Stimulated activated naive CD4-positive, alpha-beta T cell treated with Interleukin-2 at 50 U/mL for 16 hours (primary cell): ENCODE measurements at places on chromosomes 7 and 10.

GRCh38 chr10:63355682-63356081 lies 110.1 kb downstream of the JMJD1C start:
- DNase-seq: no peak

- DNase-seq: no peak
Observed at GRCh38 chr10:92965314-92965713, 95.3 kb upstream of the CYP26C1 start.

DNA sequence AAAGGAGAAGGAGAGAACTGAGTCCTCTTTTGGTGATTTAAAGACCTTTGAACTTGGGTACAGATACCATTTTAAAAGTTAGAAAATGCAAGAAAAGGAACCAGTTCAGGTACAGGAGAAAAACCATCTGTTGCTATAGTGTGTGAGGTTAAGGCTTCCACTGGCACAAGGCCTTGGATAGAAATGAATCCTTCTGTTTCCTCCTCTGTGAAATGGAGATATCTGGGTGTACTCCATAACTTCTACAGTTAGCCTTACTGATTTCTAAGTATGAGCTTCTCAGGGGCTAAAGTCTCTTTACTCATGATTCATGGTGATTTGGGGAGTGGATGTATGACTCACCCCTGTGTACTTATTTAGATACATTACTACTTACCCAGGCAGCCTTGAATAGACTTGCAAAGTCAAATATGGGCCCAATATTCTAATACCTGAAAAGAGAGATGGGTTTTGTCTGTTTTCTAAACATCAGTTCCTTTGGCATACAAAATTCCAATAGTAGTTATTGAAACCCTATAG lies 117.2 kb upstream of the ADO start:
- DNase-seq: no peak

- DNase-seq: no peak
Observed at GRCh38 chr7:91496251-91496820, 232.1 kb downstream of the FZD1 start.

DNA sequence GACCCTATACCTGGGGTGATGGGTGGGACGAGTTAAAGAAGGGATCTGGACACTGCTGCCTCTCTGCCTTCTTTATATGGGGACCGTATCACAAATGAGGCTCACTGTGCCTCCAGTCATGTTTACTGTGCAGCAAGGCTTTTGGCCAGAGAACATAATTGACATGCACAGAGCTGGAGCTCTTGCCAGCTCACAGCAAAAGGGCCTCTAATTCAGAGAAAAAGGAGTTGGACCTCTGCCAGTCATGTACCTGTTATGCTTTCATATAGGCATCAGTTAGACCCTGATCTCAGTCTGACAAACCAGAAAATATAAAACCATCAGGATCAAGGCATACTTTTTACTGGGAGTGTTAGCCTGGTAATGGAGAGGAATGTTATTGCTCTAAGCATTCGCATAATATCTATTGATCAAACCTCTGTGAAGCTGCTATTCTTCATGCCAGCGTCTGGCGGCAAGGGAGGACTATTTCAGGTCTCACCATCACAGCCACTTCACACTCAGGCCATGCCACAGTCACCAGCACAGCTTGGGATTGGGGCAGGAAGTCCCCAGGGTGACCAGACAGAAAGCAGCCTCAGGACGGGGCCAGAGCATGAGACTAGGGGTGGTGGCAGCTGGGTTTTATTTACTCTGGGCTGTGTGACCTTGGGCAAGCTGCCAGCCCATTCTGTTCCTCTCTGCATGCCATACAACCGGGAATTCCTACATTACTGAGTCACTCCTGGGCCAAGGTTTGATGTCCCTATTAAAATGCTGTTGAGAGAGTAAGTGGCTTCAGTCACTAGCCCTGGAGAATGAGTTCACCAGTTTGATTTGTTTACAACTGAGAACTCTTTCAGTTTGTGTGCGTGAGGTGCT lies 90.1 kb downstream of the NPSR1 start:
- no peak for DNase-seq

DNA sequence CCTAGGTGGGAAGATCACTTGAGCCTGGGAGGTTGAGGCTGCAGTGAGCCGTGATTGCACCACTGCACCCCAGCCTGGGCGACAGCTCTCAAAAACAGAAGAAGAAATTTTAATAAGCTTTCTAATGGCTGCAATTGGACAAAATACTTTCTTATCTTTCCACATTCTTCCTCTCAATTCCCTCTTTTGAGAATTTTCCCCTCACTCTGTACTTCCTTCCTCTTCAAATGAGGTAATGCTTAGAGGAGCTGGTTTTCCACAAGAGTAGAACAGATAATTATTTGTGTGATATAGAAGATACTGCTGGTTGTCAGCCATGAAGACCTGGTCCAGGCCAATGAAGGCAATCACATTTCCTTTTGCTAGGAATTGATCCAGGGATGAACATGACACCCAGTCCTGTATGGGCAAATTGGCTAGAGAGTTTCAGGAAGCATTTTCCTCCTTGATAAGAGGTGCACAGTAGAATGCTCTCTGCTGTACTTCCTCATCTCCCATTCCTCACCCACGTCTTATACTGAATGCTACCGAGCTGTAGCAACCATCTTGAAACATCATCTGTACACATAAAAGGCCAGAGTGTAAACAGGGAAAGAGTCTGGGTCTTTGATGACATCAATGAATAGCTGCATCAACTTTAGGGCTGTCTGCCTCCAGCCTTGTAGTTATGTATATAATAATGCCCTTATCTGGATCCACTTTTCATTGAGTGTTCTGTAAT lies 103.9 kb downstream of the CDK6 start:
- DNase-seq: no peak

DNA sequence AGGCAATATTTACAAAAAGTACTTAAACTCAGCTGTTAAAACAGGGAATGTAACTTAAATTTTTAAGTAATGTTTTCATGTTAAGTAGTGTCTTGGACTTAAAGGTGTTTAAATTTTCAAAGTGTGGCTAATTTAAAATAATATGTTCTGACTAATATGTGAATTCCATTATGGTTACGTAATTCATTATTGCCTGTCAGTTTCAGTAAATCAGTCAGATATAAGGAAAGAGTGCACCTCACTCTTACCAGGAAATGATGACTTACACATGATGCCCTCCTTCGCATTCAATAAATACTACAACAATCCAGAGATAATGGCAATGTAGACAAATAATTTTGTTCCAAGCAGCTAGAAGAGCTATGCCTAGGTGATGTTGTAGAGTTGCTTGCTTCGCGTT lies 69.0 kb upstream of the WNT16 start:
- no peak for DNase-seq

DNA sequence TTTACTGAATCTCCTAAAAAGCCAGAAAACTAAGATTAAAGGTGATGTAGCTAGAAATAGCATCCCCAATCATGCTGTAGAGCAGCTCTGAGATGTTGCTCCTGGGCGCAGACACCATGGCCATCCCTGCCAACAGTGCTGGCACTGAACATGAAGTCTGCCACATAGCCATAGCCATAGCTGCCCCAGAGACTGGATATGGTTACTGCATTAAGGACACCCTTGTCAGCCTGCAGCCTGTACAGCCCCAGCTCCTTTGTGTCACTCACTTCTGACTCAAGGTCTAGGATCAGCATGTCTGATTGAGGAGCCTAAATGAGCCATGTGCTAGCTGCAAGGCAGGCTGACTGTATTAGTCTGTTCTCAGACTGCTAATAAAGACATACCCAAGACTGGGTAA lies 284.6 kb downstream of the RPS24 start:
- no peak for DNase-seq

GRCh38 chr10:33697016-33697415 lies 362.5 kb upstream of the NRP1 start:
- DNase-seq: no peak

GRCh38 chr7:105835441-105835840 lies 41.0 kb downstream of the ATXN7L1 start:
- no peak for DNase-seq

DNA sequence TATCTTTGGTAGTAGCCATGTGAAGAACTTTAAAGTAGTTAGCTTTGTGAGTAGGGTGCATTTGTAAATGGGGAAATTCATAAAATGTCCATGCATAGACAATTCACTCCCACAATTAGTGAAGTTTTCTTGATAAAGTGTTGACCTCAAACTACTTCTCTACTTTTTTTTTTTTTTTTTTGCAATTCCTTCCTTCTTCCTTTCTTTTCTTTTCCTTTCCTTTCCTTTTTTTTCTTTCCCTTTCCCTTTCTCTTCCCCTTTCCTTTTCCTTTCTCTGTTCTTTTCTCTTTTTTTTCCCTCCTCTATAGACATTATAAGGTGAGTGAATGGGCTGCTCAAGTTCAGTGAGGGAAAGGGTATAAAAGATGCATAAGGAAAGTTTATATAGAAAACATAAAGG lies 184.2 kb downstream of the PTEN start:
- no peak for DNase-seq

- no peak for DNase-seq
Observed at GRCh38 chr10:122331100-122331499, 43.4 kb upstream of the PLEKHA1 start.

DNA sequence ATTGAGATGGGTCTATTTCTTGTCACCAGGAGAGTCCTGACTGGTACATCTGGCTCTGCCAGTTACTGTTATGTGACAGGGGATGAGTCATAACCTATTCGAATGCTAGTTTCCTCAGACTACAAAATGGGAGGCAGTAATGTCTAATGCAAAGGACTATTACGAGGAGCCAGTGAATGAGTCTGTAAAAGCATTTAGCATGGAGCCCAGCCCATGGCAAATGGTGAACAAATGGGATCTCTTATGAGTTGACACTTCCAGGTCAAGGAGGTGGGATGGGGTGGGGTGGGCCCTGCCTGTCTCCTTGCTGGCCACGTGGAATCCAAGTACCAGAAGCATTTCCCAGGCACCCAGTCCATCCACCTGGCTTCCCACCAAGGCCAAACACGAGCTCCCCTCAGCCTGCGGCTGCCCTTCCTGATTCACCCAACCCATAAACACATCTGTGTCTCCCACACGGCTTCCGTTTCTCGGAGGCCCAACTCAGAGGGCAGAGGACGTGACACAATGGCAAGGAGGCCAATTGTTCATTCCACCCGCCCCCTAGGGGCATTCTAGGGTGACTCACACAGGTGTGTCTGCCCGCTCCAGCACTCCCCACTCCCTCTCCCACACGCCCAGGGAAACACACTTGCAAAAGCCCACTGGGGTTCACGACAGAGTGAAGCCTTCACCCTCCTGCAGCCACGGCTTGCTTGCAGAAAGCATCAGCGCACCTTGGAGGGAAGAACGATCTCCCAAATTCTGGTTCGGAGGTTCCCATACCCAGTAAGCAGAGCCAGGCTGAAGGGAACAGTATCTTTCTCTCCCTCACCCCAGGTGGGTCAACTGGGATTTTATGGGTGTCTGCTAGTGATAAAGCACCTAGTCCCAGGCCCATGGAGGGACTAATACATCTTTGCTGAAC lies 109.8 kb downstream of the SH3PXD2A start:
- peak; percentile 79 for DNase-seq

GRCh38 chr7:55723621-55723941 lies 139.0 kb downstream of the SEPTIN14 start:
- DNase-seq: no peak

DNA sequence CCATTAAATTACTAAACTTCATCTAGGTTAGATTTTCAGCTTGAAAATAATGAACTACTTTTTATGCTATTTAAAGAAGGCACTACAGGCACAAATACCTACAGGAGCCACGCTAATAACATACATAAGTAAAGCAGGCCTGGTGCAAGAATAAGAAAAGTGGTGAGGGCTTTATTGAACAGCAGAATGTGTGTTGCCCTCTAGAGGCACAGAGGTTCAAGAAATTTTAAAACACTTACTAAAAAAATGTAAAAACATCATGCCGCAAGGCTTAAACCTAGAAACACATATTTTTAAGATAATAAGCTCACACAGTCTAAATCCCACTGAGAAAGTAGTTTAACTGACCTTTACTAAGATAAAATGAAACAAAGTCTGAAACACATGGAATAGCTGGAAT lies 20.3 kb downstream of the CACUL1 start:
- DNase-seq: no peak

GRCh38 chr10:6786579-6787031 lies 206.5 kb upstream of the PRKCQ start:
- no peak for DNase-seq

- DNase-seq: no peak
Observed at GRCh38 chr7:130844811-130845580, 111.0 kb upstream of the KLF14 start.

GRCh38 chr10:127012071-127012768 lies 107.0 kb downstream of the DOCK1 start:
- no peak for DNase-seq

DNA sequence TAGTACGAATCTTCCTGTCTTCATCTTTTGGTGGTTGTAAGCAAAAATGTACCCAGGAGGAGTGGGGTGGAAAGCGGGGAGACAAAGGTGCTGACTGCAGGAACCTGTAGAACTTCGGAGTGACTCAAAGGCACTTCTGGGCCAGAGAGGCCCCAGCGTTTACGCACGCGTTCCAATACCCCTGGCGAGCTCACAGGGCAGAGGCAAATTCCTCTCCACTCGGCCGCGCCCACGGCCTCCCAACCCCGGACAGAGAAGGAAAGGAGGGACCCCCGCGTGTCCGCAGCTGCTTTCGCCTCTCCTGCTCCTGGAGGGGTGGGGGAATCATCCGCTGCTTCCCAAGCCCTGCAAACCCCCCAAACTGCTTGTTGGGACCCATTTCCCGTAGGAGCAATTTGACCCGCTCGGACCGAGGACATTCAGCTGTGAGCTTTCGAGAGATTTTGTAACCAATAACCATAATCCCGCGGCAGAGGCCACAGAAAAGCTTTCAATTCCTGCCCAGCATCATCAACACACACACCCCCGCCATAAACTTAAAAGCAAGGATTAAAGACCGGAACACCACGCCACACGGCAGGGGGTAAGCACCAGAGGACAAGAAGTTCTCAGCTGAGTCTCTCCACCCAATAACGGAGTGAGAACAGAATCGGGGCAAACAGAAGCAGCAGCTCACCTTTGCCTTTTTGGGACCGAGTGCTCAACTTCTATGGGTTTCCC lies 2.3 kb downstream of the IGF2BP3 start:
- DNase-seq: no peak

DNA sequence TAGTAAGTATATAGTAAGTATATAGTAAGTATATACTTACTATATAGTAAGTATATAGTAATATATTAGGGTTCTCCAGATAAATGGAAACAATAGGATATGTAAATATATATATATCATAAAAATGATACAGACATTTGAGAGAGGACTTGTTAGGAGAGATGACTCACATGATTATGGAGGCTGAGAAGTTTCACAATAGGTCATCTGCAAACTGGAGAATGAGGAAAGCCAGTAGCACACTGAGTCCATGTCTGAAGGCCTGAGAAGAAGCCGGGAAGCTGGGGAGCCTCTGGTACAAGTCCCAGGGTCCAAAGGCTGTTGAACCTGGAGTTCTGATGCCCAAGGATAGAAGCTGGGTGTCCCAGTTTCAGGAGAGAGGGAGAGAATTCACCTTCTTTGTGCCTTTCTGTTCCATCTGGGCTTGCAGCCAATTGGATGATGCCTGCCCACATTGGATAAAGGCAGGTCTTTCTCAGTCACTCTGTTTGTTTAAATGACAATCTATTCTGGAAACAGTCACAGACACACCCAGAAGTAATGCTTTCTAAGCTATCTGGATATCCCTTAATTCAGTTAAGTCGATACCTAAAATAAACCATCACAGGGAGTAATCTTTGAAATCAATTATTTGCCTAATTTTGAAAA lies 205.5 kb upstream of the CDC14C start:
- DNase-seq: no peak
